ENCODE measurements at places on chromosomes 2 and 18.

DNA sequence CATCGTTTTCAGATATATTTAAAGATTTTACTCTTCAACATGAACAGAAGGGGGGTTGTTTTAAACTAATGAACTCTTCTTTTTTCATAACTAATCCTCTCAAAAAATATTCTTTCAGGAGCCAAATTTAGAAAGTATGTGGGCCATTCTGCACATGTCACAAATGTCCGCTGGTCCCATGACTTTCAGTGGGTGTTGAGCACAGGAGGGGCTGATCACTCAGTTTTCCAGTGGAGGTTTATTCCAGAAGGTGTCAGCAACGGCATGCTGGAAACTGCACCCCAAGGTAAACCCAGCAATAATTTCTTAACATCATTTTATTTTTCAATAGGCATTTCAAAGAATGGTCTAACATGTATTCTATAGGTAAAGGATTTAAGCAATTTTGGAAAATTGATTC, 136.0 kb downstream of the EML6 start:
- DNase-seq, result no peak

GRCh38 chr2:44731505-44731904, 210.0 kb upstream of the SIX3 start:
- no peak for DNase-seq

- no peak for DNase-seq
Measured at GRCh38 chr2:231200805-231201474, 2.5 kb downstream of the ARMC9 start.

DNA sequence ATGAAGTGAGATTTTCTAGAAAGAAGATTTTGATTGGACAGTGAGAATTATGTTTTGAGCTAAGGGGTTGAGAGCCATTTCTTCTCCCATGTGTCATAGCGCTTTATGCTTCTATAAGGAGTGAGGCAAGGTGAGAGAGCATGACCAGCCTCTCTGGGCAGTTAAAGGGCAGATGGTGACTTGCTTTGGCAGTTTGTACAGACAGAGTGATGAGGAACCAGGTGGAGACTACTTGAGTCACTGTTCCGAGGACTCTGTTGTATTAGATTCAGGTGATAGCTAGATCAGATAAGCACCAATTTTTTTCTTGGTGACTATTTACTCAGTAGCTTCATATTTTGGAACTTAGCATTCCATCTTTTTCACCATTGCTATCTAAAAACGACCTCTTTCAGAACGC, 4.5 kb downstream of the CRIM1 start:
- no peak for DNase-seq

- DNase-seq, result no peak
Measured at GRCh38 chr2:62144689-62145477, 51.0 kb upstream of the B3GNT2 start.

GRCh38 chr2:193590831-193591230, 1396.1 kb upstream of the TMEFF2 start:
- DNase-seq, result no peak

GRCh38 chr2:221500501-221501209, 71.4 kb downstream of the EPHA4 start:
- no peak for DNase-seq

DNA sequence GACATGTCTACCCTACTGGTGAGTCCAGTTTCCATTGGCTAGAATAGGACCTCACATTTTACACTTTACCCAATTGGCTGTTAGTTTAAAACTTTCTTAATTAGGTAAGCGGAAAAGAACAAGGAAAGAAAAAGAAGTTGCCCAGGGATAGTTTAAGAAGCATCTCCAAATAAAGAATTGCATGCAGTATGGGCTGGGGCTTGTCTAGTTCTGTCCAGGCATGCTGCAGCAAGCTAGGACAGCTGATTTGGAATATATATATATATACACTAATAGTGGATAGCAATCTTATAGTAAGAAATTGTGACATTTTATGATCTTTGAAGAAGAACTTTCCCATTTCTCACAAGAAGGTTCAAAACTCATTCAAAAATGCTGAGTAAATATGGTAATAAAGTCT, 90.0 kb upstream of the ERBB4 start:
- no peak for DNase-seq

- no peak for DNase-seq
Measured at GRCh38 chr2:39567507-39567906, 98.2 kb upstream of the TMEM178A start.

DNA sequence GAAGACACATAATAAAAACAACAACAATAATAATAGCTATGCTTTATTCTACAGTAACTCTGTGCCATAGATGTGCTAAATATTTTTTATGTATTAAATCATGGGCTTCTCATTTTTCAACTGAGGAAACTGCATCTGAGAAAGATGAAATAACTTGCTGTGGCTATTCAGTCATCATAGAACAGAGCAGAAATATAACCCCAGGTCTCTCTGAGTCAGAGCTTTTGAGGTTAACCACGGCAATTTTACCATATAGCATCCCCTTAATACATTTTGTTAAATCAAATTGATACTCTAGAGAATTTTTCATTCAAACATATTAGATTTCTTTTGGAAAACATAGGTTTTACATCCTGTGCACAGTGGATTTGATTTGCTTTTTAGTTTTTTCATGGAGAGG, 586.6 kb upstream of the KLHL29 start:
- no peak for DNase-seq
